ENCODE measurements at places on chromosomes 4 and X.

DNA sequence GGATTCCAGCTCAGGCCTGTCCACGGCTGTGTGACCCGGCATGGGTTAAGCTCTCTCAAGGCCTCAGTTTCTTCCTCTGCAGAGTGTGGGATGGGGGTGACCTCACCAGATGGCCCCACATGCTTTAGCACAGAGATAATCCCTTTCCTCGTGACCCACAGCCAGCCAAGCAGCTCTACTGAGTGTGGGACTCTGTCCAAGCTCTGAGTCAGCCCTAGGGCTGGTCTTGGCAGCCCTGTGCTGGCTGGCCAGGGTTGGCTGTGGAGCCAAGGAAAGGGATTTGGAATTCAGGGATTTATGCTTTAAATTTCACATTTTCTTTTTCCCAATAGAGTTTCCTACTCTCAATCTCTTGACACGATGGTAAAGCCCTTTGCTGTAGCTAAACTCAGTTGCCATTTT lies 19.7 kb upstream of the SPON2 start:
- peak; percentile 96 for DNase-seq

DNA sequence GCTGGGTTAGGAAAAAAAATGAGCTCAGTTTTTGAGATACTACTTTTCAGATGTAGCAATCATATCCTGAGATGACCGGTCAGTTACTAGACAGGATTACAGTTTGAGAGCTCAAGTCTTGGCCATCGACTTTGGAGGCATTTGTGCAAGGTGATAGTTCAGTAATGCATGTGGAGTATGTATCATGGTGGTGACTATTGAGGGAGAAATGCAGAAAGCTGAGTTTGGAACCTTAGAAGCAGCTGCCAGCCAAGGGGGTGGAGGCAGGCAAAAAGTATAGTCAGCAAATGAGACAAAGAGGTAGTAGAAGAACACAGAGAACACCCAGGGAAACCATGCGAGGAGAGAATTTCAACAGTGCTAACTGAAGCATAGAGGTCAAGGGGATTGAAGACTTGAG lies 48.7 kb upstream of the SLC4A4 start:
- peak; percentile 58 for DNase-seq

DNA sequence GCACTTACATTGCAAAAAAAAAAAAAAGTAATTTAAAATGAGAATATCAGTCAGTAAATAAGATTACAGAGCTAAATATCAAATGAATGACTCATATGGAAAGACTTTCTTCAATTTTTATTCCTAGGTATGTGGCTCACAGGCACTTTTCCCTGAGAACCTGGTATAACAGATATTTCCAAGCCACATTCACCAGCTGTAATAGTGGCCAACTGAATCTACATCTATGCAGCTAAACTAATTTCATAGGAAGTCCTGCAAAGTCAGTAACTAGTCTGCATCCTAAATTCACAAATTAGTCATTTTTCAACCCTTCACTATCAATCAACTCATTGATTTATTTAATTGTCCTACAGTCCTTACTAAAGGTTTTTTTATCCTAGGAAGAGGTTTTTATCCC lies 5.6 kb downstream of the PDE5A start:
- peak; percentile 49 for DNase-seq

GRCh38 chrX:135572436-135572835 lies 52.0 kb downstream of the INTS6L start:
- DNase-seq: no peak

- no peak for DNase-seq
Observed at GRCh38 chrX:149493567-149494562, 11.2 kb downstream of the IDS start.

- peak; percentile 29 for DNase-seq
Observed at GRCh38 chrX:74232859-74233258, 71.1 kb upstream of the ZCCHC13 start.

DNA sequence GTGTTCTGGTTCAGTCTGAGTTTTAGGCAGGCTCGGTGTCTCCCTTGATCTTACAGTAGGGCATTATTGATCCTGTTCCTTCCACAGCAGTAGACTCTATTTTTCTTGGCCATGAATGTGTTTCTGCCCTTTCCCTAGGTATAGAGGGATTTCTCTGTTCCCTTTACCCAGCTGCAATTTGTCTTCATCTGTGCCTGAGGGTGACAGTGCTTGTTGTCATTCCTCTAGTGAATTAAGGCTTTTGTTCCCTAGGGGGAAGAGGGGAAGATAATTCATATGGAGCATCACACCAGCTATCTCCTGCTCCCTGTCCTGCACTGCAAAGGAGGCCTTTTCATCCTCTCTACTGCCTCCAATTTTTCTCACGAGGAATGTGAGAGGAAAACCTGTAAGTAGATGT lies 39.7 kb upstream of the CXorf51A start:
- DNase-seq: no peak

DNA sequence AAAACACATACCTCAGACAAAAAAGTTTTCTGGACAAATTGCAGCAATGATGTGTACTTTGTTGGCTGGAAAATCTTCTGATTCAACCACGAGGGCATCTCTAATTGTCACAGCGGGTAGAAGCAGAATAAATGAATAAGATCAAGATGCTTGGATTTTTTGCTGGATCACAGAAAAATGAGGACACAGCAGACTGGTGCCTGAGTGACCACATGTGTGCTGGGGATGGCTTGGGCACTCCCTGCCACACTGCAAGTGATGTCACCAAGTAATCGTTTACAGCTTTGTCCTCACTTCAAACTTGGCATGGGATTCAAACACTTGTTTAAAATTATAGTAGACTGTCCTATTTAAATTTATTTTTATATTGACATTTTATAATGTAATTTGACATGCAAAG lies 557.0 kb downstream of the SPRY1 start:
- DNase-seq: no peak

- DNase-seq: no peak
Observed at GRCh38 chrX:37420185-37420584, 71.0 kb downstream of the PRRG1 start.

- DNase-seq: no peak
Observed at GRCh38 chr4:15390494-15390893, 37.3 kb upstream of the C1QTNF7 start.

DNA sequence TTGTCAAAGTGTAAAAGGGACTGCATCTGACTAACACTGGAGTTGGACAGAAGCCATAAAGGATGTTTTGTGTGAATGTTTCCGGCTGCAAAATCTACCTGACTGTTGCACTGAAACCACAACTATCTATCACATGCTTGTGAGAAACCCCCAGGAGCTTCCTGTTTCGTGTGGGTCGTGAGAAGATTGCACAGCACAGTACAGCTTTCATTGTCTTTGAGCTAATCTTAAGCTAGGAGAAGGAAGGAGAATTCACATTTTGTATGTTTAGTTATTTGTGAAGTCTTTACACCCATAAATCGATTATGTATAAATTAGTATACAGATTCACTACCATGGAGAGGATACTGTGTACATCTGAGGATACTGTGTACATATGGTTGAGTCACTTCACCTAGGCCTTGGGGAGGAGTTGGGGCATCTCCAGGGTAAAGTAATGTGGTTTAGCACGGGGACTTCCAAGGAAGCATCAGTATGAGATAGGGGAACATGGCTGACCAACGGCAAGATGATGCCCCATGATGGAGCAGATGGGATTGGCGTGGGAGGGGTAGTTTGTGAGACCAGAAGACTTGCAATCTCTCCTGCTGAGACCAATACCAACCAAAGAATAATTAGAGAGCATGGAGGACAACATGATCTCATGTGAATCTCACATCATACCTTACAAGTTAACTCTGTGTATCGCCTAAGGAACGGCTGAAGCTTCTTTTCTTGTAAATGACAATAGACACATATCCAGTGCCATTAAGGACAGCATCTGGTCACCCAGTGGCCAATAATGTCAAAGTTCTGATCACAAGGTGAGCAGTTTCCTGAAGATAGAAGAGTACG lies 43.1 kb upstream of the FAM9C start:
- DNase-seq: peak; percentile 55

GRCh38 chrX:152137771-152138387 lies 498 bp downstream of the MAGEA10 start:
- no peak for DNase-seq

GRCh38 chrX:9730752-9731151 lies 34.9 kb downstream of the GPR143 start:
- DNase-seq: no peak

GRCh38 chrX:24153796-24154189 lies 4.3 kb downstream of the ZFX start:
- no peak for DNase-seq

GRCh38 chr4:152983221-152983620 lies 47.1 kb downstream of the FHDC1 start:
- peak; percentile 73 for DNase-seq

DNA sequence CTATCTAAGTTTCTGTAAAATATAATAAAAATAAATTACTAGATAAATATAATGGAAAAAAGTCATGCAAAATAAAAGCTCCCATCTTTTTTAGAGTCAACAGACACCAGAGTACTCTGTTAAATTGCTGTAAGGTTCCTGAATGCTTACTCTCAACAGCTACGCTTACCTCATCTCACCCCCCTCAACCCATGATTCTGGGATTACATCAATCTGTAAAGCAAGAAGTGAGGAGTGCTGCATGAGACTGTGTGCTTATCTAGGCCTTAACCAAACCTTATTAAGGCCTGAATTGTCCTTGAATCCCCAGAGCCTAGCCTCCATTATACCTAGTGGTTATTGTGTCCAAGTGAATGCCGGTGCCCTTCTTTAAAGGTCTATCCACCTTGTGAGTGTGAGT lies 735.8 kb downstream of the RPA4 start:
- no peak for DNase-seq

- DNase-seq: peak; percentile 79
Observed at GRCh38 chr4:183142571-183143550, 43.8 kb downstream of the WWC2 start.

DNA sequence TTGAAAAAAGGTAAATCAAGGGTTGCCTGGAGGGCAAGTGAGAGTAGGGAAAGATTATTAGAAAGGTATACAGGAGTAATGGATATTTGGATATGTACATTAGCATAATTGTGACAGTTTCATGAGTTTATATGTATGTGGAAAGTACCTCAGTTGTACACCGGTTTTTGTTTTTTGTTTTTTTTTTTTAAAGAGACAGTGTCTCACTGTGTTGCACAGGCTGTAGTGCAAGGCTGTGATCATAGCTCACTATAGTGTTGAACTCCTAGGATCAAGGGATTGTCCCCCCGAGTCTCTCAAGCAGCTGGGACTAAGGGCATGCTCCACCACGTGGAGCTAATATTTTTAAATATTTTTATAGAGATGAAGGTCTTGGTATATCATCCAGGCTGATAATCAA lies 15.3 kb upstream of the HPGD start:
- DNase-seq: no peak

DNA sequence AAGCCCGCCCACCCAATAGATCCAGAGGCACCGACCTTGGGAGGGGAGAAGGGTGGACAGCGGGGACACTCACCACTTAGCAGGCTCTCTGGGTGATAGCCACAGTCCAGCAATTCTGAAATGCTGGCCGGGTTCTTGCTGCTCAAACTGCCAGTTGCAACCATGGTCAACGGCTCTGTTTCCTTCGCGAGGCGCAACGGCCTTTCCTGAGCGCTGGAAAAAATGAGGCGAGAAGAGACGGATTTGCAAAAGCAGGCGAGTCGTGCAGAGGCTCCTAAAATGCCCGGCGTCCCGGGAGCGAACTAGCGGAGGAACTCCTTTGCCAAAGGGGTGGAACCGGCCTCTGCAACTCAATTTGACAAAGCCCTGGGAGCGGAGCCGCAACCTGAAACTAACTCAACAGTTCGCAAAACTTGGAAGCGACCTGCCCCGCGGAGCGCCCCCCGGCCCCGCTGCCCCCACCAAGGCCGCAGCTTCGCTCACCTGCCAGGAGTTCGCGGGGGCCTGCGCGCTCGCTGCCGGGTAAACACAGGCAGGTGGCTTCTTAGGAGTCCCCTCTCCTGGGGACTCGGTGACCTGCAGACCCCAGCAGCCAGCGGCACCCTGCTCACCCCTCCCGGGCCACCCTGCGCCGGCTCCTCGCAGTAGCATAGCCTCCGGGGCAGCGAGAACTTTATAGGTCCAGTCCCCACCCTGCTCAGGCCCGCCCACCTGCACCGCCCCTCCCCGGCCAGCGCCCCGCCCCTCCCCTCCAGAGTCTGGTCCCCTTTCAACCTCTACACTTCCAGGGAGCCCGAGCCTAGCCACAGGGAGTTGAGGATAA lies at the start of gene DDIT4L:
Gene DDIT4L, minus strand, starts transcription at position 649 of the 823 bp plus-strand sequence. Its CDS starts 485 bp downstream, at position 164.
- DNase-seq: peak; percentile 3

DNA sequence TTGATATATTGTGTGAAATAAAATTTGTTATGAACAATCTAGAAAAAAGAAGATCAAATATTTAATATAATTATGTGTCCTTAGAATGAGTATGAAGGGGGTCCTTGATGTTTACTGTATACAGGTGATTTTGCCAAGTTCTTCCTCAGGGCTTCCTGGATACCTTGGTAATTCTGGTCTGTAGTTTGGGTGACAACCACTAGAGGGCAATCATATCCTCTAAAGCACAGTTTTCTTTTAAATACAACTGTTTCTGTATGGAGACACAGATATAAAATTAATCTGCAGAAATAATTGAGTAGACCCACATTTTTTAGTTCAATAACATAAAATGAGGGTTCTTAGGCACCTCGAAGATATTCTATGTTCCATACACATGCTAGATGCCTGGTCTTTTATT lies 157.7 kb downstream of the SPANXN1 start:
- no peak for DNase-seq

DNA sequence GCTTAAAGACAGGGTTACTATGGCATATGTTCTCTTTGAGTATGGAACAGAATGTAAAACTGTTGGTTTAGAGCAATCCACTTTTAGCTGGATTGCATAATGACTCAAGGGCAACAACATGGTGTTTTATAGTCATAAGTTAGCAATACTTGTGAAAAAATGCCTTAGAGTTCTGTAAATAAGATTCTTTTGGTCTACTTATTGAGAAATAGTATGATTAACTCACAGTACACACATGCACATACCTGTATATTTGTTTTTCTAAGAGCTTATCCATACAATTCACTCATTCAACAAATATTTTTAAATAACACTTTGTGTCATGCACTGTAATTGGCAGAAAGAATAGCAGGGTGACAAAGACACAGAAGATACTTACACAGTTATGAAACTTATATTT lies 1415.5 kb downstream of the PCDH7 start:
- no peak for DNase-seq

DNA sequence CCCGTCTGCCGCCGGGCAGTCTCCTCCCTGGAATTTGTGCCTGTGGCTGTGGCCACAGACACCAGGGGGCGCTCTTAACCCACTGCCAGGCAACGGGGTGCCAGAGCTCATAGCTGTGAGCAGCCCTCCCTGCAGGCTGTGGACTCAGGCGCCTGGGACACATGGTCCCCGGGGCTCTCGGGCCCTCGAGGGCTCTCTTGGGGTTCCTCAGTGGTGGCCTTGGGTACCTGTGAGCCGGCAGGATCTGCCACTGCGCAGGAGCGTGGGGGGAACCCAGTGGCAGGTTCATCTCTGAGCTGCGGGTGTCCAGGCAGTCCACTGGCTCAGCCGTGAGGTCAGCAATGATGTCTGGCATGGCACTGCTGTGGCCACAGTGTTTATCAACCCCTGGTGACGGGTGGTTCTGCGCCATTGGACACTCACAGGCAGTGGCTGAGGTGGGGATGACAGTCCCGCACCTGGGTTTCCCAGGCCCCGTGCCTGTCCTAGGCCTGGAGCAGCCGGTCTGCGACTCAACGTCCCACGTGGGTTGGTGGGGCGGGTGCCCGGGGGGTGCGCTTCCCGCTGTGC lies 37.2 kb downstream of the PCGF3 start:
- no peak for DNase-seq

Measured in NCI-H226 (cell line).